ENCODE measurements at places on chromosomes 5 and 9.

- no peak for DNase-seq
These were observed 37.6 kb upstream of the HNRNPA0 start for GRCh38 chr5:137791799-137792198.

DNA sequence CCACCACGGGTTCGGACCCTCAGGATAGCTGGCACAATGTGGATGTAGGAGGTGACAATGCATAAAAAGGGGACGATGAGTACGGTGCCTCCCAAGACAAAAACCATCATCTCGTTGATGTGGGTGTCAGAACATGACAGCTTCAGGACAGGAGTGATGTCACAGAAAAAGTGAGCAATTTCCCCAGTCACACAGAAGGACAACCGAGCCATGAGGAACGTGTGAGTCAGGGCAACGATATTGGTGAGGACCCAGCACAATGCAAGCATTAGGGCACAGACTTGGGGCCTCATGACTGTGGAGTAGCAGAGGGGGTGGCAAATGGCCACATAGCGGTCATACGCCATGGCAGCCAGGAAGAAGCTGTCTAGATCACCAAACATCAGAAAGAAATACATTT is 491 bp downstream of the OR1N1 start:
- no peak for DNase-seq

- no peak for DNase-seq
These were observed 20.9 kb upstream of the ZBTB43 start for GRCh38 chr9:126783949-126784348.

DNA sequence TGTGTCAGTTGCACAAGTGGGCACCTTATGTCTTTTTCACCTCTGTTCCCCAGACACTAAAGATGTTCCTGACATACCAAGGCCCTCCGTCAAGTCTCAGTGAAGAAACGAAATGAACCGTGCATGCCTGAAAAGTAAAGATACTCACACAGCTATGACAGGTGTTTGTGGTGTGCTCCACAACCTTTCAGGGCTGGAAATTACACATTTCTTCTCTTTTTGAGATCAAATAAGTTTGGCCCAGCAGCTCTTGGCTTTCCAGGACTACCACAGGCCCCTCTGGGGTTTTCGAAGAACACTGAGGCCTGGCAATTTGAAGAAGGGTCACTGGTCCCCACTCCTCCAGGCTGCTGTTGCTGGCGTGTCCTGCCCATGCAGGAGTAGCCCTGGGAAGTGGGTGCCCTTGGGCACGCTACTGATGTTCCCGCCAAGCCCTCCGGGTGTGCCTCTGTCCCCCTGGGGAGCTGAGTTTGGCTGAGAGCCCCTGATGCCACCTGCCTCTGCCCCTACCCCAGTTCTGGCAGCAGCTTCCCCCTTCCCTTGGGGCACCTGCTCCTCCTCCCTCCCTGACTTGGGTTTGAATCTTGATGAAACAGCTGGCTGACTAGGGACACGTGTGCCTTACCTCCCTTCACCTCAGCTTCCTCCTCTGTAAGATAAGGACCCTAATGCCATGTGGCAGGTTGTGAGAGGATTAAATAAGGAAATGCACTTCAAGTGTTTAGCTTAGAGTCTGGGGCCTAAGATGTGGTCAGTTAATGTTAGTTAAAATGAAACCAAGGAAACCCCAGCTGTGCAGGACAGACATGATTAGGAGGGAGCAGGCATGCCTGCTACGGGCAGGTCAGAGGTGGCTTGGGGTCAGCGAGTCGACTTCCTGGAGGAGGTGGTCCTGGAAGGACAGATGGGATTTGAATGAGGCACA is 49.1 kb upstream of the GADD45G start:
- peak; percentile 22 for DNase-seq

- peak; percentile 36 for DNase-seq
These were observed 635.7 kb downstream of the RAB3C start for GRCh38 chr5:59218424-59219045.

GRCh38 chr9:15696979-15697378 is 144.1 kb downstream of the CCDC171 start:
- DNase-seq: no peak

DNA sequence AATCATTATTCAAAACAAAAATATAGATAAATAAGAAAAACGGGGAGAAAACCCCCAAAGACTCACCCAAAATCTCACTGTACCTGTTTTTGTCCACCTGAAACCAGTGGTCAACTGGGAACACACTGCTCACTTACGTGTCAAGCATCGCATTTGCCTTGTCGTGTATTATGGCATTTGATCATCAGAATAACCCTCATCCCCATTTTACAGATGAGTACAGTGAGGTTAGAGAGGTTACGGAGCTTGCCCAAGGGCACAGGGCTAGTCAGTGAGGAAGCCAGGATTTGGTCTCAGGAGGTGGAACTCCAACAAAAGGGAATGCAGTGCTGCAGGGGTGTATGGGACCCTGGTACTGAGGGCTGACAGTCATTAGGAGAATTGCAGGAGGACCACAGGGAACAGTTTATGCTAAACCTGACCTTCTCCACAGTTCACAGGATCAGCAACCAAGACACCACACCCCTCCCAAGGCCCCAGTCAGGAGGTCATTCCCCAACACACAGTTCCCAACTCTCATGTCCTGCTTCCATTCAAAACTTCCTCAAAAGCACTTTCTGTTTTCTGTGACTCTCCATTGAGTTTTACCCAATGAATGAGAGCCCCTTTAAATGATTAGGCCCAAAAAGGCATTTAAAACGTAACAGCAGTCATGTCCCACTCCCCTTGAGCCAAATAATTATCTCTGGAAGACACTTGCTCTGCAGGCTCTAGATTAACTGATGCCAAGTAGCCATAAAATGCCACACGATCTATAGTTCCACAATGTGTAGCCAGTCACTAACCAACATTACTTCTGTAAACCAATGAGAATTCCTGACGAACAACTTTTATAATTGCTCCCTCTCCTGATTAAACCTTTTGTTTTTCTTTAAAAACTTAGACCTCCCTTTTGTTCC is 50.8 kb downstream of the CTSL start:
- DNase-seq: no peak

DNA sequence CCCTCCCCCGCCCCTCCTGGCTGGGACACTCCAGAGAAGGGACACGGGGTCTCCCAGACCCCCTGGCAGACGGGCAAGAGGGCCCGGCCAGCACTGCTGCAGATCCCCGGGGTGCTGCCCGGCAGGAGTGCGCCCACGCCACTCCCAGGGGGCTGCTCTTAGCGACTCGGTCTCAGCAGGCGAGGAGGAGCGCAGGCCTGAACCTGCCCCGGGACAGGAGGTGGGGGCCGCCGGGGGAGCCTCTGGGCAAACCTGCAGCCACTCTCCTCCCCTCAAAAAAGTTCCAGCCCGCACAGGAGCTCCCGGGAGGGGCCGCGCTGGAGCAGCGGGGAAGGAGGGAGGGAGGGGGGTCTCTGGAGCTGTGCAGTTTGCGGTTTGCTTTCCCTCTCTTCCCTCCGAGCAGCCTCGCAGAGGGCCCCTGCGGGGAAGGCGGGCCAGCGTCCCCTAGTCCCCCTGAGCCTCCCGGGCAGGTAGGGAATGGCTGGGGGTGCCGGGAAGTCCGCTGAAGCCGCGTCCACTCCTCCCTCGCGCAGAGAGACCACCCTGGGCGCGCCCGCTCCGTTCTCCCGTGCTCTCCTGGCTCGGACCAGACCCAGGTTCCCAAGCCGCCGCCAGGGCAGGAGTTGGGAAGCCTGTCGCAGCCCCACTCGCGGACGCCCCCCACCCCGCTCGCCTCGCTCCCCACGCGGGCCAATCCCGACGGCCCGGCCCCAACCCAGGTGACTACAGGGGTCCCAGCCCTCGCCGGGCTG is 44.2 kb downstream of the NACC2 start:
- no peak for DNase-seq

DNA sequence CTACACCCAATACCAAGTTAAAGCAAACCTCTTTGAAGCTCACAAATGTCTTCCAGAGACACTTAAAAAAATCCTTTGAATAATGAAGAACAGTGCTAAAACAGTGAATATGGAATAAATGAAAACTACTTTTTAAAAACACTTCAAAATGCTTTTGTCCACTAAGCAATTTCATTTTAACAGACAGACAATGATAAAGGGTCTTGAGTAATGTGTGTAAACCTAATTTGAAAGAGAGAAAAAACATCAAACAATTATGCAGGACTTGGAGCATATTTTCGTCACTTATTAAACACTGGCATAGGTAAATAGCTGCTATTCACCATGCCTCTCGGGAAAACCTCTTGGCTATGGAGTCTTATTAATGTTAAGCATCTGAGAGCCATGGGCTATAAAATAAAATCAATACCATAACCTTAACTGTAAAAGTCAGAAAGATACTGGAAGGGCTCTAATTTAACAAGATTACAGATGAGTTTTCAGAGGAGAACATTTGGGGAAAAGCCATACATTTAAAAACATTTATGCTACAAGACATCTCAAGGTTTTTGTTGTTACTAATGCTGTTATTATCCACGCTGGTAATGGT is 177.8 kb downstream of the NFIB start:
- DNase-seq: no peak

GRCh38 chr9:137048655-137049543 is 2.9 kb upstream of the NPDC1 start:
- DNase-seq: no peak

- no peak for DNase-seq
These were observed 173.6 kb downstream of the DCP2 start for GRCh38 chr5:113150221-113150620.

- no peak for DNase-seq
These were observed 1172.9 kb downstream of the CDH12 start for GRCh38 chr5:21680196-21680595.

- DNase-seq: no peak
These were observed 60.8 kb downstream of the CSF2 start for GRCh38 chr5:132134384-132134783.

DNA sequence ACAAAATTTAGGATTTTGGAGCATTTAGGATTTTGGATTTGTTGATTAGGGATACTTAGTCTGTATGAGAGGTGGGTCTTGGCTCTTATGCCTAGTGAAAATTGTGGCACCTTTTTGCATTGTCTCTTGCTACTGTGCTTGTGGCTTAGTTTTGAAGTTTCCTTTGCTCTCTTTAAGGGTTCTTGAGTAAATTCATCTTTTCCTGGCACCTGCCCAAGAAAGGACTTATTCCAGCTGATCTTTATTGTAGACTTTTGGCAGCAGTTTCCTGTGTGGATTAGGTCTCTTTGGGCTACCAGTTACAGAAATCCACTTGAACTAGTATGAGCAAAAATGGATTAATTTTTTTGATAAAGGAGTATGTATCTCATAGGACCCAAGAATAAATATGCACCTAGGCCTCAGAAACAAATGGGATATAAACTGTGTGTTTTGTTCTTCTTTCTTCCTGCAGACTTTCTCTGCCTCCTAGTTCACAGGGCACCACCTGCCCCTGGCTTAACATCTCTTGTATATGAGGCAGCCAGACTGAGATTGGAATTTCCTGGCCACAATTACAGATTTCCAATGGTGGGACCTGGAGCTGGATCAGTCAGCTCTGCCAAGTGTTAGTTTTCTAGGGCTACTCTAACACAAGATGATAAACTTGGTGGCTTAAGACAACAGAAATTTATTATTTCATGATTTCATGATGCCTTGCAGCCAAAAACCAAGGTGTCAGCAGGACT is 44.6 kb downstream of the FOCAD start:
- DNase-seq: no peak

DNA sequence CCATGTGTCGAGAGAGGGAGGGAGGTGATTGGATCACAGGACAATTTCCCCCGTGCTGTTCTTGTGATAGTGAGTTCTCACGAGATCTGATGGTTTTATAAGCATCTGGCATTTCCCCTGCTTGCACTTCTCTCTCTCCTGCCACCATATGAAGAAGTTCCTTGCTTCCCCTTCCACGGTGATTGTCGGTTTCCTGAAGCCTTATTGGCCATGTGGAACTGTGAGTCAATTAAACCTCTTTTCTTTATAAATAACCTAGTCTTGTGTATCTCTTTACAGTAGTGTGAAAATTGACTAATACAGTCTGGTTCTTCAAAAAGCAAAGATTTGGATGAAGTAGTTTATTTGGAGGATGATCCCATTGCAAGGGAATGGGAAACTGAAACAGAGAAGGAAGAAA is 11.3 kb upstream of the MIER3 start:
- no peak for DNase-seq

DNA sequence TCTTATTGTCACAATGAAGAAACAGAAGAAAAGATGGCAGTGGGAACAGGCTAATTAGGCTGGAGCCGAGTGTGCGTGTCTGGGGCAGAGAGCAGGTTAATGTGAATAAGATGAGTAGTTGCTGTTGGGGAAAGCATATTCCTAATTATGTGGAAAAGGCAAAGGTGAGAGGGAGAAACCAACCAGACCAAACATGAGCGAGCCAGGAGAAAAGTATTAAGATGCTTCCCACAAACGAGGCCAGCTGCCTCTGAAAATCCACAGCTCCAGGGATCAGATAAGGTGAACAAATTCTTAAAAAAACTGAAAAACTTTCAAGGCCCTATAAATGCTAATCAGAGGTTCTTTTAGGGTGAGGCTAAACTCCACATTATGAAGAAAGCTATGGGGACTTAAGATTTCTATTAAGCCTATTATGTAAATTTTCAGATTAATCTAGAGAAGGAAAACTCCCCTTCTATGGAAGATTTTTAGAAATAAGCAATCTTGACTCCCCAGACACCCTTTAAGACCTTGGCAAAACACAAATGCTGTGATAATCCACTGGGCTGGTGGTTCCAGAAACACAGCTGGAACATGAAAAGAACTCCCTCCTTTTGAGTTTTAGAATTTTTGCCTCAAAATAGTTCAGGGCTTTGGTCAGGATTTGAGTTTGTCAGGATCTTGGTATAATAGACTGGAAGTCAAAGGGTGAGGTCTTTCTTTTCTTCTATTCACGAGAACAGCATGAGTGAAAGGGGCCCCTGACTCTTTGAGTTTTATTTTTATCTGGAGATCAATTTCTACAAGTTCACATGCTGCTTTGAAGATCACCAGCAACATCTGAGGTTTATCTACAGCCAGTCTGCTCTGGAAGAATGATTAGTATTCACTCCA is 238.1 kb downstream of the SPOCK1 start:
- no peak for DNase-seq

GRCh38 chr9:90815944-90816357 is 14.3 kb downstream of the SYK start:
- DNase-seq: no peak

Data from AML-193 (cell line).